ENCODE measurements at places on chromosomes 7 and 10. TPM values are rescaled to one million over a fixed set of nuclear protein-coding genes. Genes with fewer than 3 reads are reported as not detected.

AKR1C2 gene
- 0.11 TPM for total RNA-seq

ELAPOR2 gene
- total RNA-seq: 31.2 TPM

LRIT1 gene
- not detected for total RNA-seq

PPP1R9A gene
- 10.9 TPM for total RNA-seq

PAX4 gene
- total RNA-seq: 0.07 TPM

MSMB gene
- 0.89 TPM for total RNA-seq

PNLIP gene
- not detected for total RNA-seq

BHLHA15 gene
- total RNA-seq: 0.90 TPM

DNA sequence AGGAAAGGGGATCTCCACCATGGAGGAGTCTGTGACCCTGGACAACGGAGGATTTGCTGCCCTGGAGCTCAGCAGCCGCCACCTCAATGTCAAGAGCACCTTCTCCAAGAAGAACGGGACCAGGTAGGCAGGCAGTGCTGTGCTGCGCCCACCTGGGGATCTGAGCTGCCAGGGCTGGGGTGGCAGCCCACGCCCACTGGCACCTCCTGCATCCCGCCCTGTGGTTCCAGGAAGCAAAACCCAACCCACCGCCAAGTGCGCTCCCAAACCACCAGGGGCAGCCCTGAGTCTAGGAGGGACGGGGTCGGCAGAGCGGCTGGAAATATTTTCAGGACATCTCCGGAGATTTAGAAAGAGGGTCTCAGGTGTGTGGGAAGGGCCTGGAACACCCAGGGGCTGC, 440.3 kb upstream of the FOXK1 start:
- DNase-seq: peak; percentile 91

DNA sequence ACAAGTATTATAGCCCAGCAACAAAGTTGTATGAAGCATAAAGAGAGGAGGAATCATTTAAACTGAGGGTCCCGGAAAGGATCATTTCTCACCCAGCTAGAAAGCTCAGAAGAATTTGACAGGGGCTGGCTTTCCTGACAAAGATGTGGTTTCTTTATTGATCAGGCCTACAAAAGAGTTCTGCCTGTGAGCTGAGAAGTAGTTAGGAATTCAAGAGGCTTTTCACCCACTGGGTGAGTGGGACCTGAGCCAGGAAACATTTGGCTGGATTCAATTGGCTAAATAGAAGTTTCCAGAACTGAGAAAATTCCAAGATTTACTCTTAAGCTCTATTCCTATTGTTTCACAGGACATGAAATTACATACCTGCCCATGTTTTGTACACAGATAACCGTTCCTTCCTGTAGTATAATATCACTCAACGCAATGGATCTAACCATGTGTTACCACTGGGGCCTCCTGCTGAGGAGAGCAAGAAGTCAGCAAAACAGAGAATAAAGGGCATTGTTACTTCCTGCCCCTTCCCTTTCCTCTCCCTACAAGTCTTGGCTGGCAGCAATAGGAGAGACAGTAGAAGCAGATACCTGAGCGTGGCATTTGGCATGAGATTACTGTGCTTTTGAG, 53.9 kb upstream of the PAPSS2 start:
- DNase-seq: no peak

DNA sequence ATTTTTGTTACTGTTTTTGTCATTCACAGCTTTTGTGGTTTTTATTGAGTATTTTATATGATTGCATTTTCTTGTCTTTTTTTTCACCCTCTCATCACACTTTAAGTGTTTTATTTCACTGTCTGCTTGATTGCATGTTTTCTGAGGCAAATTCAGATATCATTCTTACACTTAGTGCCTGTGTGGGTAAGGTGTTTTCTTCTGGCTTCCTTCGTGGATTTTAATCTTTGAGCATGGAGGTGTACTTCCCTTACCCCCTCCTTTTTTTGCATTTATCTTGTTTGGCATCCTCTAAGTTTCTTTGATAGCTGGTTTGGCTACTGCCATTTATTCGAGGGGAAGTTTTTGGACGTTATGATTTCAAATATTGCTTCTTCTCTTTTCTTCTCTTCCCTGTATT, 127.9 kb downstream of the MLLT10 start:
- DNase-seq: no peak

- DNase-seq: no peak
Measured at GRCh38 chr7:84629640-84630318, 435.2 kb upstream of the SEMA3A start.

GRCh38 chr10:81367132-81367531, 507.9 kb upstream of the NRG3 start:
- no peak for DNase-seq

DNA sequence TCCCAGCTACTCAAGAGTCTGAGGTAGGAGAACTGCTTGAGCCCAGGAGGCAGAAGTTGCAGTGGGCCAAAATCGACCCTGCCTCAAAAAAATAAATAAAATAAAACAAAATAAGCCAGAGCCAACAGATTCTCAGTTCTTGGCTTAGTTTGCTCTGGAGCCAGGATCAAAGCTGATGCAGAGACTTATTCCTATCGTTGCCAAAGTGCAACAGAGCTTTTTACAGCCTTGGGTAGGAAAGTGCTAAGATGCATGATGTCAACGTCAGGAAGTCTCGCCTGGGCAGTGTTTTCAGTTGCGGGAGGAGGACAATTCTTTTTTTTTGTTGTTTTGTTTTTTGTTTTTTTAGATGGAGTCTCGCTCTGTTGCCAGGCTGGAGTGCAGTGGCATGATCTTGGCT, 43.8 kb upstream of the CYTH3 start:
- no peak for DNase-seq
